ENCODE measurements at places on chromosomes 4 and X.

DNA sequence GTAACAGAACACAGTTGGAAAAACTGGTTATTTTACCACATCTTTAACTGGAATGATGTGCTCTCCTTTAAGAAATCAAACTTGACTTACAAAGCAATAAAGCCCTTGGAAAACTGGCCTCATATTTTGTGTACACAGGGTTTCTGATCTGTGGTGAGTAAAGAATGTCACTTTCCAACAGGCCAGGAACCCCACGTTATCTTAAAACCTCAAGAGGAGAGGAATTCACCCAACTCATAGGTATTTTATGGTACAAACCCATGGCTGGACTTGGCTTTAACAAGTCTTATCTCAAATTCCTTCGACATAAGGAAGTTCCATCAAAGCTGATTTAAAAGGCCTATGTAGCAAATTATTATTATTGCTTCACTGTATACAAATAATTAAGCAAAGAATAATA is 1735.1 kb downstream of the PCDH7 start:
- DNase-seq: no peak

DNA sequence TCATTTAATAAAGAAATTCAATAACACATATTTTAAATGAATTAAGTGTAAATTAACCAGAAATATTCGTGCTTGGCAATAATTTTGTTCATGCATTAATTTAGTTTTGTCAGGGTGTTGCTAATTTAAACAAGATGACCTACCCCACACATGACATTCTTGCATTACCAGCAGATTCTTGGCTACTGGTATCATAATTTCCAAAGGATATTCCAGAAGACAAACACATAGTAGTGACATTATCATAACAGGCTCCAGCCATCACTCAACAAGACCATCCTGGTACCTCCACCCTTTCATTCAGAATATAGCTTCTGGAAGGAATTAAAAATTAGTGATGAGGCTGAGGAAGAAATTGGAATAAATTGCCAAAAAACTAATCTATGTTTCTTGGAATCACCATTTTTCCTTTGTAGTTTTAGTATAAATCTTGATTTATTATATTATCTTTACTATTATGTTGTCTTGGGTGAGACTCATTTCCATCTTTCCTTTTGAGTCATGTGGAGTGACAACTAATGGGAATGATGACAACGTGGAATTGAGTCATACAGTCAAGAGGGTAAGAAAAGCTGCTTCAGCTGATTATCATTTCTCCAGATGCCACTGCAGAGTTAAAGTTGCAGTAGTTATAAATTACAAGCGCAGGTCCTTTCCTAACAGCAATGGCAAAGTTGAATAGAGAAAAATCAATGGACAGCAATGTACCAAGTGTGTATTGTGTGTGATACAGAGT is 30.9 kb upstream of the HHIP start:
- no peak for DNase-seq

GRCh38 chr4:176780995-176781738 is 11.6 kb downstream of the VEGFC start:
- no peak for DNase-seq

DNA sequence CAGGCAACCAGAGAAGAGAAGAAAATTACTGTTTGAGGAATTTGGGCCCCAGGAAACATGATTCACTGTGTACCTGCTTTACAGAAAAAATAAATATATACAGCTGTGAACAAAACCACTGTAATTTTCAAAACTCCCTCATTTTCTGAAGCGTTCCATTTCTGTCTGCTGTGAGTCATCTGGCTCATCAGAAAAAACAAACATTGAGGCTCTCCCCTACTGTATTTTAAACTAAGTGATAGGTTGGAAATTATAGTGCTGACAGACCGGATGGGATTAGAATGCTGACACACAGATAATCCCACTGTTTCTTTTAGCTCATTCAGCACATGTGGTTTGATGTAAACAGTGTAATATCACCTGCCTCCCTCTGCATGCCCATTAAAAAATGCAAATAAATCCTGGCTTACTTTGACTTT is 847.0 kb downstream of the TRIML1 start:
- DNase-seq: no peak

DNA sequence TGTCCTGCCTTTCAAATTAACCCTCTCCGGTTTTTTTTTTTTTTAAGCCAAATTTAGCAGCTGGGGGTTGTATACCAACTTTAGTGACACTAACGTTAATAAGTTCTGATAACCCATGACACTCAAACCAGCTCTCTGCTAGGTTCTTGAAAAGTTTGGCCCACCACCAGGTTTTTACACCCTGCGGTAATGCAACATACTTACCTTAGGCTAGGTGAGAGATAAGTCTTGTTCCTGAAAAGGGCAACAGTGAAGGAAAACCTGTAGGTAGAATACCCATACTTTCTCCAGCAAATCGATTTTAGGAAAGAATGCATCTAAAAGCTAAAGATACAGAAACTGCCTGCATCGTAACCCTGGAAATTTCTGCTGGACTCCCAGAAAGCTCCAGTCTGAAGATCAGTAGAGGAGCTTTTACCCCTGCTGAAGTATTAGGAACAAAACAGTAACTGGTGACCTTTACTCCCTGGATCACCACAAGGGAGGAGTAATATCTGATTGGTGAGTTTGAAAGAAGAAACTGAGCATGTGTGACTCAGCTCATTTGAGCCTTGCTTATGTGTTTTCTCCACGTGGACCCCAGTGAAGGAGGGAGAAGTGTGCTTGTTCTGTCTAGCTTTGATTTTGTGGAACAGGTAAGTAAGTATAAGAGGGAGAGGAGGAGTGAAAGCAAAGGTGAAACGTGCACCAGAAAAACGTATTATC is 34.4 kb upstream of the COX18 start:
- no peak for DNase-seq

DNA sequence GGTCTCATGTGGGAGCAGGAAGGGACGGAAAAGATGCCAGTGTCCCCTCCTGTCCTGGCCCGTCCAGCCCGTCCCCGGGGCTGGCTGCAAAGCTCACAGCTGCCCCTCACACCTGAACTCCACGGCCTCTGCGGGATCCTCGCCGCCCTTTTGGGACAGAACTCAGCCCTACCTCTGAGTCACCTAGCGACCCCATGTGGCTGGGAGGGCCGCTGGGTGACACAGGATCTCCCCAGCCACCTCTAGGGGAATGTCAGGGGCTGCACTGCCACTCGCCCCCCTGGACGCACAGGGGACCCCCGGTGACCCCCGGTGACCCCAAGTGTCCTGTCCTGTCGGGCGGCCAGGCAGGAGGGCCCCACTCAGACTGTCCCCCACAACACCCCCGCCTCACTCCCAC is 748 bp downstream of the FAM9B start:
- no peak for DNase-seq

- no peak for DNase-seq
Observed at GRCh38 chrX:5726224-5726623, 502.4 kb downstream of the NLGN4X start.

DNA sequence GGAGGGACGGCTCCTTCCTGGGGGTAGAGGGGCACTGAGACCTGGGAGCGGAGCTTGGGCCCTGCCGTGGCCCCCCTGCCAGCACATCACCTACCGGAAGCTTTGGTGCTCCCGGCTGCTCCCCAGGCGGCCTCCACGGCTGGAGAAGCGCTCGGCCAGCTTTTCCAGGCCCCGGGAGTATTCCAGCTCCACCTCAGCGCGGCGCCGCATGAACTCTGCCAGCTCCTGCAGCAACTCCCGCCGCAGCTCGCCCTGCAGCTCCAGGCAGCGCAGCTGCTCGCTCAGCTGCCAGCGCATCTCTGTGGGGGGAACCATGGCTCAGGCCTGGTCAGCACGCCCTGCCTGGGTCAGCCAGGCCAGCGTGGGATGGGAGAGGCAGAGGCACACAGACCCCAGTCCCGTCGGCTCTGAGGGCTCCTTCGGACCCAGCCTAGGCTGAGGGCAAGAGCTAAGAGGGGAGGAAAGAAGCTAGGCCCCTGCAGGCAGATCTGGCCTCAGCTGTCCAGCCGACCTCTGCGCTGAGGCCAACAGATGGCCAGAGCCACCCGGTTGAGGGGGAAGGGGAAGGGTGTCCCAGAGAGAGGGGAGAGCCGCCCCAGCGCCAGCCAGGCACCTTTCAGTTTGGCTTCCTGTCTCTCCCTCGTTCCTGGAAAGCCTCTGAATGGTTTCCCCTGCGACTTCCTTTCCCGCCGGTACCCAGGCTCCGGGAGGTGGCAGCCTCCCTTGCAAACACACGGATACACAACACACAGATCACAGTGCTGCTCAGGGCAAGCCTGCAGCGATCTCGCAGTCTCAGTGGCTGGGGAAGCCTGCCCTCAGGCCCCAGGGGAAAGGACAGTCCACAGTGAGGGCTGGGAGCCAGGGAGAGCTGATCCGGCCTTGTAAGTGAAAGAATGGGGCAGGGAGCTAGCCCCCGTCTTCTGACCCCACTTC is 4.3 kb downstream of the ARHGAP4 start:
- no peak for DNase-seq

DNA sequence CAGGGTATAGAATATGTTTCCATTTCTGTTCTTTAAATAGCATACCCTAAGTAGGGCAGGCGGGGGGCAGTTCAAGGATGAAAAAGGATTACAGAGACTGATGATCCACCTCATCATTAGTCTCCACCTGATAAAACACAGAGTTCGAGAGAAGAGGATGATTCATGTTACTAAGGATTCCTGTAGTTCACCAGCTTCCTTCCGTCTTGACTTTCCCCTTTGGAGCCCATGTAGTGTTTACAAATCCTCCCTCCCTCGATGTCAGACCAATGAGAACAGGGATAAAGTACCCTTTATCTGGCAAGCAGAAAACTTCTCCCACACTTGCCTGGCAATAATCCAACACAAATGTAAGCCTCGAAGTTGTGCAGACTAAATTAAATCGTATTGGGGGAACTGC is 526.3 kb upstream of the FAM241A start:
- no peak for DNase-seq

GRCh38 chr4:128163177-128164117 is 102.3 kb downstream of the LARP1B start:
- DNase-seq: no peak

- DNase-seq: no peak
Observed at GRCh38 chr4:62644372-62644771, 1444.2 kb downstream of the ADGRL3 start.

GRCh38 chr4:132865458-132865857 is 283.6 kb upstream of the PCDH10 start:
- no peak for DNase-seq

DNA sequence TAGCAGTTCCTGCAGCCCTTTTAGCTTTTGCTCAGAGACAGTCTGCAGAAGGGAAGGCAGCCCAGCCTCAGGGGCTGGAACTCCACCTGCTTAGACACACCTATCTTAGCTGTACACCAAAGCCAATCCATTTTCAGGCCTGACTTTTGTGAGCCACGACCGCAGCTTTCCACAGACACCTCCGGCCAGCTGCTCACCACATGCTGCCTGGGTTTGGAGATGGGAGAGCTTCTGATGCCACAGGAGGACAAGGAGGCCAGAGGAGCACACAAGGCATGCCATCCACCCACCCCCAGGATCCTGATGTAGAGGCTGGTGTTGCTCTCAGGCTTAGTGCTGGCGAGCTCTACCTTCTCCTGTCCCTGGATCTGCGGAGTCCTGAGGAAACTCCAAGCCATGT is 141.8 kb upstream of the NALF2 start:
- DNase-seq: no peak

GRCh38 chr4:57494821-57495220 is 384.6 kb upstream of the IGFBP7 start:
- DNase-seq: no peak

GRCh38 chr4:2886622-2887021 is 43.0 kb downstream of the ADD1 start:
- no peak for DNase-seq

DNA sequence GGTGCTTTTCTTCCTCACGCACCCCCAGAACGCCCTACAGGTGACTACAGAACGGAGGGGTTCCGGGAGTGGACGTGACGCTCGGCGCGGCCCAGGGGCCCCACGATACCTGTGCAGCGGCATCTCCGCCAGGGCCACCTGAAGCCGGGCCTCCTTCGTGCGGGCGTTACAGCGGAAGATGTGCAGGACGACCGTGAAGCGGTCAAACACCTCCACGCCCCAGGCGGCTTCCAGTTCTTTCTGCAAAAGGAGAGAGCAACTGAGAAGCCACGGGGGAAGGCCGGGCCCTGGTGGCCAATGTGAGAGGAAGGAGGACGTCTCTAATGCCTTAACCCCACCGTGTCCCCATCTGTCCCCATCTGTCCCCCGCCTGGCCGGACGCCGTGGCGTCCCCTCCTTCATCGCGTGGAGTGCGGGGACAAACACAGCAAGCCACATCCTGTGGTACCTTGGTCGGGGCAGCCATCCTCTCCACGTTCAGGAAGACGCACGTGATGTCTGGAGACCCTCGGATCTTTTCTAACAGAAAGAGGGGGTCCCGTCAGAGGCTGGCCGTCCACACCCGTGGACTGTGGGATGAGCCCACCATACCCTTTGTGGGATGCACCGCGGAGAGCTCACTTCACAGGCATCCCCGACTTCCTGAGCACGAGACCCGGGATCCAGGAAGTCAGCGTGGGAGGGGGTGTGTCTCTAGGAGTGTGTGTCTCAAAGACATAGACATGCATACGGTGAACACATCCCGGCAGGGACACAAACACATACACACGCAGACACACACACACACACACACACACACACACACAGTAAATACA is 3.6 kb downstream of the GTPBP6 start:
- DNase-seq: no peak

- DNase-seq: no peak
Observed at GRCh38 chrX:48467281-48467761, 2.7 kb downstream of the SLC38A5 start.

DNA sequence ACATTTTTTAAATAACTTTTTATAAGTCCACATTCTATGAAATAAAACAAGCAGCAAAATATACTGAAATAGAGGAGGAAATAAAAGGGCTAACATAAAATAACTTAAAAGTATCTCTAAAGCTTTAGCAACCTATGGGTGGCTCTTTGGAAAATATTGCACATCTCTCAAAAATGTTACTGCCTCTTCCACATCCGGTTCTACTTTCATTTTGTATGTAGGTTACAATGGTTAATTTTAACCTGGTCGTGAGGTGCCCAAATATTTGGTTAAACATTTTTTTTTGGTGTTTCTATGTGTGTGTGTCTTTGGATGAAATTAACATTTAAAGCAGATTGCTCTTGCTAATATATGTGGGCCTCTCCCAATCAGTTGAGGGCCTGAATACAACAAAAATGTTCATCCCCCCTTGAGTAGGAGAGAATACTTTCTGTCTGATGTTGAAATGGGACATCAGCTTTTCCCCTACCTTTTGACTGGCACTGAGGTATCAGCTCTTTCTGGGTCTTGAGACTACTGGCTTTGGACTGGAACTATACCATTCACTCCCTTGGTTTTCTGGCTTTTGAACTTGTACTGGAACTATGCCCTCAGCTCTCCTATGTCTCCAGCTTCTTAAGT is 353.0 kb downstream of the ADAM29 start:
- DNase-seq: no peak

GRCh38 chrX:152177497-152178269 is 39.3 kb upstream of the MAGEA10 start:
- DNase-seq: no peak

DNA sequence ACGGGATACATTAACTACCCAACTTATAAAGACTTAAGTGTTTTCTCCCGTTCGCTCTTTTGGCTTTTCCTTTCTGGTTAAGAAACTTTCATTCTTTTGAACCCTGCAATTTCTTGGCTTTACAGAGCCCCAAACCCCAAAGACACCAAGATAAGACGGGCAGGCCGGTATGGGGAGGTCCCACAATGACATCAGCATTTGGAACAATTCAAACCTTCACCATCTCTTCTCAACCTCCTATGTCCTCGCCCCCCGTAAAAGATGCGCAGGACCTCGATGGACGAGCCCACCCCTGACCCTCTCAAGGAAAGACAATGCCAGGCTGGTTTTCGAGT is 999 bp downstream of the ZNF518B start:
- DNase-seq: no peak

GRCh38 chrX:155673338-155673737 is 60.6 kb upstream of the TMLHE start:
- no peak for DNase-seq
